Activated CD8-positive, alpha-beta memory T cell treated with anti-CD3 and anti-CD28 coated beads for 4 hours (primary cell): ENCODE measurements at places on chromosomes 7 and 10.

- no peak for DNase-seq
These were observed 16.0 kb downstream of the PALD1 start for GRCh38 chr10:70494536-70494935.

- no peak for DNase-seq
These were observed 88.4 kb upstream of the ZMIZ1 start for GRCh38 chr10:78980354-78980753.

DNA sequence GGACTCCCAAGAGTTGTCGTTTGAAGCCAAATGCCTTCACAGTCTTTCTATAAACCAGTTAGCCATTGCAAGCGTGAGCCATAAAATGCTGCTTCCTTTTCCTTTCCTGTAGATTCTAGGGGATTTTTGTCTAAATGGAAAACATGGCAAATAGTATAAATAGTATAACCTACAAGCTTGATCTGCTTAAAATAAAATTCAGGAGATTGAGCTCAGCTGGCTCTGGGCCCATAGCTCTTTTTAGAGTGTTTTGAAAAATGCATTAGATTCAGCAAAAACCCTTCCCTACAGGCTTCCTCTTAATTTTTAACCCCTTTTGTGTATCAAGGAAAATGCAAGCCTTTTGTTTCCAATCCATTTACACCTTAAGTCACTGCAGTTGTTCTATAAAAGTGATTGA is 190.1 kb upstream of the GDF10 start:
- DNase-seq = no peak

GRCh38 chr10:99555371-99555770 is 22.6 kb downstream of the NKX2-3 start:
- no peak for DNase-seq

GRCh38 chr7:50362712-50363282 is 58.3 kb downstream of the IKZF1 start:
- no peak for DNase-seq

- DNase-seq = no peak
These were observed 13.1 kb downstream of the VOPP1 start for GRCh38 chr7:55558962-55559920.

DNA sequence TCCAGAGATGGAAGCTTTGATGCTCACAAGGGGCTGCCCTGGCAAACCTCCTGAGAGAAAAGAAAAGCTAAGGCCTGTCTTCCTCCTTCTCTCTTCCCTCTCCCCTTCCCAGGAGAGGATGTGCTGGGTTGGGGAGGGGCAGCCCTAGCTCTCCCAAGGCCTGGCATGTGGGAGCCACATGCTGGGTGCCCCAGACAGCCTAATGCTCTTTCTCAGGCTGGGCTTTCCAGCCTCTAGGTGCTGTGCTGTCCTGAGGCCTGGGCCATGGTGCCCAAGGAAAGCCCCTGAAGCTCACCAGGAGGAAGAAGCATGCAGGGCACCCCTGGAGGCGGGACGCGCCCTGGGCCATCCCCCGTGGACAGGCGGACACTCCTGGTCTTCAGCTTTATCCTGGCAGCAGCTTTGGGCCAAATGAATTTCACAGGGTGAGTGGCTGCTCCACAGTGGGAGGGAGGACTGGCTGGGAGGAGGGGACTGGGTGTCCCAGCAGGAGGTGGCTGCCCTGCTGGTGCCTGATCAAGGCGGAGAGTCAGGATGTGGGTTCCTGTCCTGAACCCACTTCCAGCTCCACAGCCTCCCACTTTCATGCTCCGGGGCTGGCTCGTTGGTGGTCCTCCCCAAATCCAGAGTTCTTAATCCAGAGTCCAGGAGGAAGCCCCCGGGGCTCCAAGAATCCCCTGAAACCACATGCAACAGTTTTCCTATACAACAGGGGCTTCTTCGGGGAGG is 1.7 kb downstream of the CPA5 start:
- DNase-seq = no peak

DNA sequence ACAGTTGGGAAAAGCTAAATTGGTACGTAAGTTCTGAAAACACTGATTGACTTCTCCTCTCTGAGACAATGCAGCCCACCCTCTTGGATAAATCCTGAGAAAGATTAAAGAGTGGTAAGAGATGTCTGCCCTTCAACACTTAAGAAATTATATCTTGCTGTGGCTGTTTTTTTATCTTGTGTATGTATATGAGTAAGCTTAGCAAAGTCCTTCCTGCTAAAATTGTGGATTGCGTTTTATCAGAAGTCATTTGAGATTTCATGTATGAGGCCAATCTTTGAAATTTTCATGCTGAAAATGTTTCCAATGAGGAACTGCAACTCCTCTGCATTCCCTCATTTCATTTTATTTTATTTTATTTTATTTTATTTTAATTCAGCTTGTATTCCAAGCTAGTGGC is 106.2 kb upstream of the INHBA start:
- no peak for DNase-seq

GRCh38 chr7:120714945-120715344 is 143.0 kb downstream of the TSPAN12 start:
- DNase-seq = no peak

DNA sequence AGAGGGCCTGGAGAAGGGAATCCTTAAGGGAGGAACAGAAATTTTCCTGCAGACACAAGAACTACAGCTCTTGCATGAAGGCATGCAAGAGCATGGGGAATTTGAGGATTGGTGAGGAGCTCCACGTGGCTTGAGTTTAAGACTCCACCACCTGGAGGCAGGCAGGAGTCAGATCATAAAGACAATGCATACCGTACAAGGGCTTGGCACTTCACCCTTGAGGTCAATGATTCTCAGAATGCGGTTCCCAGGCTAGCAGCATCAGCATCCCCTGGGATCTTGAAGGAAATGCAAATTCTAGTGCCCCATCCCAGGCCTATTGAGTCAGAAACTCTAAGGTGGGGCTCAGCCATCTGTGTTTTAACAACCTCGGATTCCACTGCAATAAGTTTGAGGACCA is 143.8 kb downstream of the C7orf25 start:
- no peak for DNase-seq

- DNase-seq = no peak
These were observed 9.6 kb upstream of the ELN start for GRCh38 chr7:74018246-74018895.

GRCh38 chr10:88598055-88598454 is 11.5 kb downstream of the LIPJ start:
- no peak for DNase-seq

DNA sequence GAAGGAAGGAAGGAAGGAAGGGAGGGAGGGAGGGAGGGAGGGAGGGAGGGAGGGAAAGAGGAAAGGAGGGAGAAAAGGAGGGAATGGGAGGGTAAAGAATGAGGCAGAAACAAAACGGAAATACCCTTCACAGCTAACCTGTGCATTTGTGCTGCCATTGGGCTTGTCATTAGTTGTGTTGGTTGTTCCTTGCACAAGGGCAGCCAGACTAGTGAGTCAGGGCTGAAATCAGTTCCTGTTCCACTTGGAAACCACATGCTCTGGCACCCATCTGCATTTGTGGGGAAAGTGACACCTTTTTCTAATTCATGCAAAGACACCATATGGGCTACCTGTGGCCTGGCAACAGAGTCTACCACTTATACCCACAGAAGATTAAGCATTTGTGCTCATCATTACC is 1004.0 kb upstream of the C7orf33 start:
- no peak for DNase-seq

DNA sequence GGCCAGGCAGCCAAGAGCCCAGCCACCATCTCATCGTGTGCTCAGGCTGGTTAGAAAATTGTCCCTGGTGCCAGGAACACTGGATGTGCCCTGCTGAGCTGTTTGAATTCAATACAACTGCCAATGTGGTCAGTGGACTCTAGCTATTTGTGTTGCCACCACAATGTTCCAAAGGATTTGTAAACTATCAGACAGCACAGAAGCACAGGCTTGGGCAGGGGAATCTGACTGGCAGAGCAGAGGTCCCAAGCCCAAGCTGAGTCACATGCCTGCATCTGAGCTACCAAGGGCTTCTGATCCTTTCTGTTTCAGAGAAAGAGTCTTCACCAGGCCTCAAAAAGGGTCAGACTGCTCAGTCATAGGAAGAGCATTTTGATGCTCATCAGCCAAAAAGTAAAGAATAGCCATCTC is 232.1 kb upstream of the SEMA3C start:
- no peak for DNase-seq

DNA sequence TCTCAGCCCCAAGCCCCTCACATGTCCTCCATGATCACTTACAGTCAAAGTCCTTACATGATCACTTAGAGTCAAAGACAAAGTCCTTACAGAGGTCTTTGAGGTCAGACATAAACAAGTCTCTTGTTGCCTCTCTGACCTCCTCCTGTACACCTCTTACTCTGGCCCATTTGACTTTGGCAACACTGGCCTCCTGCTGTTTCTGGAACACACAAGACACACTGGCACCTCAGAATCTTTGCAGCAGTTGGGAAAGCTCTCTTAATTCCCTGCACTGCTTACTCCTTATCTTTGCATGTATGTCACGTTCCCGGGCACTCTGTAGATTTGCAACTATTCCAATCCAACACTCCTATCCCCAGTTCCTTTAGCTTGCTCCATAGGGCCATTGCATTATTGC is 102.3 kb downstream of the NSUN6 start:
- DNase-seq = no peak

GRCh38 chr10:116713846-116714245 is 28.5 kb downstream of the HSPA12A start:
- no peak for DNase-seq

- no peak for DNase-seq
These were observed 134.8 kb downstream of the PCDH15 start for GRCh38 chr10:54666192-54666591.

- DNase-seq = no peak
These were observed 36.1 kb upstream of the BET1 start for GRCh38 chr7:94040254-94040653.

DNA sequence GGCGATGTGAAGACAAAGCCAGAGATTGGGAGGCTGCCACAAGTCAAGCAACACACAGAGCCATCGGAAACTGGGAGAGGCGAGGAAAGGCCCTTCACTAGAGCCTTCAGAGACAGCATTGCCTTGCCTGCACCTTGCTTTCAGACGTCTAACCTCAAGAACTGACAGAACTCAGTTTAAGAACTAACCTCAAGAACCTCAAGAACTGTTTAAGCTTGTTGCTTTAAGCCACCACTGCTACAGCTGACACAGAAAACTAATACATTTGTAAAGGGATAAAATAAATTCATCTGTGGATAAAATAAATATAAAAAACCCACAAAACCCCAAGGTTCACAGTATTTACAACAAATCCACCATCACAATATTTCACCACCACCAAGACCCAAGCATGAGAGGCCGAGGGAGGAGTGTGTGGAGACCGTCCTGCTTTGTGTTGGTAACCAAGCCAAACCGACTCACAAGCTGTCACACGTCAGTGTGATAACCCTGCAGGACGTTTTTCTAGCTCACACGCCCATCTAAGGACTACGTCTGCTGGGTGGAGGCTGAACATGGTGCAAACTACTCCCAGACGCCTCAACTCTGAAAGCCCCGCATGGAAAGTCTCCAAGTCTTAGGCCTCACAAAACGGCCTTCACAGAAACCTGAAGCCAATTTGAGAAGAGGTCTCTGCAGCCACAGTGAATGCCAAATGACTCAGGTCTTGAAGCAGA is 116.8 kb downstream of the ABLIM1 start:
- peak; percentile 44 for DNase-seq

DNA sequence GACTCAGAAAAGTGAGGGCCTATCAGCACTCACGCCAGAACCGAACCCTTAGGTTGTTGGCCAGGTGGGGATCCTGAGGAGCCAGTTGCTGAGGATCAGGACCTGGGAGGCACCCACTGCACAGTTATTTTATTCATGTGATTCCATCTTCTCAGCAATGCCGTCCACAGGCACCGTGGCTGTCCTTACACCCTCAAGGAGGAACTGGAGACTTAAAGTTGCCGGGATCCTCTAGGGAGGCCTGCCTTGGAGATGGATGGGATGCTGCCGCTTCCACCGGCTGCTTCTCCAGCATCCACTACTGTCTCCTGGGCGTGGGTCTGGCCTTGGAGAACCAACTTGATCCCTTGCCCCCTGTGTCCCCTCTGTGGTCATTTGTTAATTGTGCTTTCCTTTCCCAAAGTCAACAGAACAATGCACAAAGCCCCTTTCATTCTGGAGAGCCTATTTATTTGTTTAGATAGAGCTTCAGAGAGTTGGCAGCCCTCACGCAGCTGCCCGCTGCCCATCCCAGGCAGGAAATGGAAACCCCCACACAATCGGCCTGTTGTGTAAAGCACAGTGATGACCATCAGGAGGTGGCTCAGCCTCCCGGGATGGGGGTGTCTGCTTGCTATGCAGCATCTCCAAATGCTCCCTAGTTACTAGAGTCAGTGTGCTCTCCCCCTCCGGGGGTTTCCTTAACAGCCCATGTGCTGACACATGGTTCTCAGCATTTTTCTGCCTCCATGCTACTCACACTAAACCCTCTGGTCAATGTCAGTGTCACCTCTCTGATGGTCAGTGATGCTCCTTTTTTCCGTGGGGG is 52.9 kb upstream of the IGFBP3 start:
- no peak for DNase-seq

DNA sequence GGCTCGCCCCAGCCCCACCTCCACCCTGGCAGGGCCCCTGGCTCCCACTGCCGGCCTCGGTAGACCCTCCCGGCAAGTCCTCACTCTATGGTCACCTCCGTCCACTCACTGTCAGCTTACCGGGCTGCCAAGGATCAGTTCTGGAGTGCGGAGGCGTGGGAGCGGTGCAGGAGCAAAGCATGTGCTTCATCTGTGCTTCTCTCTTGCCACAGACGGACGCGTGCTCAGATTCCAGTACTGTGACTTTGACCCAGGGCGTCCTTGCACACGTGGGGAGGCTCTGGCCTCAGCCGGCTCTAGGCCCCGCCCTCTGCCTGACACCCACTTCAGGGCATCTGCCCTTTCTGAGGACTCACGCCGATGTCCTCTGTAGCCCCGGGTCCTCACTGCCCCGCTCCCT is 547.5 kb upstream of the FOXK1 start:
- no peak for DNase-seq

DNA sequence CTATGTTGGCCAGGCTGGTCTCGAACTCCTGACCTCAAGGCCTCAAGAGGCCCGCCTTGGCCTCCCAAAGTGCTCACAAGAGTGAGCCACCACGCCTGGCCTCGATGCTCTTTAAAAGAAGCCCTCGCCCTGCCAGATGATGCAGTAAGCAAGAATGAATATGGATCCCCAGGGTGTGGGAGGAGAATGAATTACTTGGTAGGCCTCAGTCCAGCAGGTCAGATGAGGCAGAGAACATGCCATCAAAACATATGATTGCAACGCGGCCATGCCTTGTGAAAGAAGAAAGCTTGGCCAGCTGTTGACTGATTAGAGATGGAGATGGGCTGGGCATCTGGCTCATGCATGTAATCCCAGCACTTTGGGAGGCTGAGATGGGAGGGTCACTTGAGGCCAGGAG is 68.7 kb downstream of the CAMK1D start:
- no peak for DNase-seq

- no peak for DNase-seq
These were observed 117.6 kb downstream of the HIP1 start for GRCh38 chr7:75621124-75621523.

DNA sequence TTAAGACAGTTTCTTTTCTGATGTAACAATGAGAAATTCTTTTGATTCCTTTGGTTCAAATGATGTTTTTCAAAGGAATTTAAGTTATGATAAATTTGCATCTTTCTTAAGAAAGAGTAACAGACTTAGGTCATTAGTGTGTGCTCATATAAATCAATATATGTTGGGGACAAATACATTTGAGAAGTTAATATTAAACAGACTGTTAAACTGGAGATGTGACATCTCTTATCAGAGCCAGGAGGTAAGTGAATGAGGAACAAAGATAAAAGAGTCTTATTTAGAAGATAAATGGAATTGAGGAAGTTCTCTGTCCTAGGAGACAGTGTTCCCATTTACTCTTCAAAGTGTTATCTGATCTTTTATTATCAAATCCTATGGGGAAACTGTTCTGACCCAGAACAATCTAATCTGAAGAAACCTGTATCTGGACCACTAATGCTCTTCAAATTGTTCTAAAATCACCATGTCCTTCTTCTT is 104.8 kb upstream of the LAMB4 start:
- DNase-seq = no peak

GRCh38 chr10:56298941-56299340 is 62.1 kb downstream of the ZWINT start:
- no peak for DNase-seq
